ENCODE measurements at places on chromosomes 4 and X.

DNA sequence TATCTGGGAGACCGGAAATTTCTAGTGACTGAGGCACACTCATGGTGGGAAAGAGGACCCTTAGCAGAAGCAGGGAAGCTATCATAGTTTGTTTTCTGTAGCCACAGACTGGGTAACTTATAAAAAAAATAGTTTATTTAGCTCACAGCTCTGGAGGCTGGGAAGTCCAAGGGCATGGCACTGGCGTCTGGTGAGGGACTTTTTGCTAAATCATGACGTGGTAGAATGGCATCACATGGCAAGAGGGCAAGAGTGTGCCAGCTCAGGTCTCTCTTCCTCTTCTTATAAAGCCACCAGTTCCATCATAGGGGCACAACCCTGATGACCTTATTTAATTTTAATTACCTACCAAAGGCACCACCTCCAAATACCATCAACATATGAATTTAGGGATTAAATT, 13.3 kb downstream of the APLN start:
- DNase-seq, result no peak

DNA sequence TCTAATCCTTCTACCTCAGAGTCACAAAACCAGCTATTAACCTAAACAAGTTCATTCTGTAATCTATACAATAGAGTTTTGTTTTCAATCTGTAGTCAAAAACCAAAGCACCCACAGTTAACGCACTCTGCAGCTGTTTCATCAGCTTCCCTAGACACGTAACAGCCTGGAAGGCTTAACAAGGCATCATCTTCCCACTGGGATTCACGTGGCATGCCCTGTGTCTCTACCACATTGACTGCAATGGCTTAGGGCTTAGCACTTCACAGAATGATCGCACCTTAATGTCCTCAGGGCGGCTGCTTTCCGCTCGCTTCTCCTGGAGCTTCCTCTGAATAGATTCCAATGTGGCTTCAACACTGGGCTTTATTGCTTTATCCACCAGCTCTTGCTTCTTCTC, 49.7 kb upstream of the NAP1L5 start:
- no peak for DNase-seq

DNA sequence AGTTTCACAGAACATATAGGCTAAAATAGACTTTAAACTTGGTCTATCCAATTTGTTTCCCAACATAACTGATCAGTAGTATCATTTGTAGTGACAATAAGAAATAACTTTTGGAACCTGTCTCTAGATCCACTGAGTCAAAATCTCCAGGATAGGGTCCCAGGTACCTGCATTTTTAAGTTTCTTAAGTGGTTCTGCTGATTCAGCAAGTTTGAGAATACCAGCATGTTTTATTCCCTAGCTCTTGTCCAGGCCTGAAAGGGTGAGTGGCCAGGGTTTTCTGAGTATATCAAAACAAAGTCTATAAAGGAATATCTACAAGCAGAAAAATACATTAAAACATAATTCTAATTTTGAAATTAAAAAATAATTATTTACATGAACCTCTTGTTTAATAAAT, 573.1 kb upstream of the POU3F4 start:
- DNase-seq, result no peak

- no peak for DNase-seq
Observed at GRCh38 chrX:40253771-40254170, 156.0 kb upstream of the BCOR start.

- DNase-seq, result no peak
Observed at GRCh38 chrX:151854726-151855495, 57.8 kb upstream of the MAGEA4 start.

DNA sequence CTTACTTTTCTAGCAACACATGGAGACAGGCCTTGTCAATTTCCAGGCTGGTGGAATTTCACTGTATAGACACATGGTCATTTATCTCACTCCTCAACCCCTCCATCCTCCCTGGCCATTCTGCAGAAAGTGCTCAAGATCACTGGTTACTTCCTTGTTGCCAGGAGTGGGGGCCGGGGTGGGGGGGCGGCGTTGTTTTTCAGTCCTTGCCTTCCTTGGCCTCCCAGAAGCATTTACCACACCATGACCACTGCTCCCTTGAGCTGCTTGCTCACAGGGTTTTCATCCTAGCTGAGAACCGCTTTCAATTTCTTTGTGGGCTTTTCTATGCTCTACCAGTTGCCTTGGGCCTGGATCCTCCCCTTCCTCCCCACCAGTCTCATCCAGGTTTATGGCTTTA, 14.1 kb upstream of the BCOR start:
- no peak for DNase-seq

DNA sequence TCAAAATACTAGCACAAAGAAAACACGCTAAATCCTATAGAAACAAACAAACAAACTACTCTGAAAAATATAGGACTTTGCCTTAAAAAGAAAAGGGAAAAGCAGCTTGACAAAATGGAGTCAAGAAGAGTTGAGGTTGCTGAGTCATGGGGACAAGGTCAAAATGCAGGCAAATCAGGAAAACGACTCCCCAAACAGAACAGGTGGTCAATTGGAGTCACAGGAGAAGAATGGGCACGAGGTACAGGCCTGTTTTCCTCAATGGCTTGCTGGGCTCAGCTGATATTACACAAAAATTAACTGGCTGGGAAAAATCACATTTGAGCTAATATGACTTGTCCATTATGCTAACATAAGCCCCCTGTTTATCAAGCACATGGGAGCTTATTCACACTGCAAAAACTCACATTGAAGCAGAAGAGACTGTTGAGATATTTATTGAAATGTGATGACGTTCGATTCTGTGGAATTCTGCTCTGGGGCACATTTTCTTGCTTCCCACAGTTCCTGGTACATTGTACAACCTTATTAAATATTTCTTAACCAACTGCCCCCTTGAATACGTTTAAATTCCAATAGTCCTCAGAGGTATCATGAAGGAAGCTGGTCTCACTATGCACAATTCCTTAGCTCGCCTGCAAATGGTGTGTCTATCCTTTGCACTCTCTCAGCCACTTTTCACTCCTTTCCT, 1622.1 kb downstream of the STIM2 start:
- no peak for DNase-seq

GRCh38 chrX:12767856-12768255, 23.4 kb upstream of the PRPS2 start:
- DNase-seq, result no peak

Measured in activated CD4-positive, alpha-beta T cell treated with anti-CD3 and anti-CD28 coated beads, Interleukin-2, amount 50 U/mL, for 1 hour (primary cell).